ENCODE measurements at places on chromosomes 16 and 17. TPM values are rescaled to one million over a fixed set of nuclear protein-coding genes. Genes with fewer than 3 reads are reported as not detected.

DNA sequence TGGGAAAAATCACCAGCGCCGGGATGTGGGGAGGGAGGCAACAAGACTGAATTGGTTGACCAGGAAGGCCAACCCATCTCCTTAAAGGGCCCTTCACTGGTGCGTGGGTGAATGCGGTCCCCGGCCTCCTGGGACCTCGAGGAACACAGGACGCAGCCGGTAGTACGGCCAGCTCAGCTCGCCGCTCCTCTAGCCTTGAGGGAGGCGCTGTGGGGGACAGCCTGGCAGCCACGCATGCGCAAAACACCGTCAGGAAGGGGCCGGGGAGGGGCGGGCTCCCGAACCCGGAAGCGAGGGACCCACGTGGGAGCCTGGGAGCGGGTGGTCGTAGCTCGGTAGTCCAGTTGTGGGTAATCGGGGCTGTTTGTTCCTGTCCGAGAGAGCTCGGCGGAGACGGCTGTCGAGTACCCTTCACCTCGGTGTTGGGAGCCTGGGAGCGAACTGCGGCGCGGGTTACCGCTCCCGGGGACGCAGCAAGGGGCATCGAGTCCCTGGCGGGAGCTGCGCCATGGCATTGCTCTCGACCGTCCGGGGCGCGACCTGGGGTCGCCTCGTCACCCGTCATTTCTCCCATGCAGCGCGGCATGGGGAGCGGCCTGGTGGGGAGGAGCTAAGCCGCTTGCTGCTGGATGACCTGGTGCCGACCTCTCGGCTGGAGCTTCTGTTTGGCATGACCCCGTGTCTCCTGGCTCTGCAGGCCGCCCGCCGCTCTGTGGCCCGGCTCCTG, at the start of gene MRM1:
Gene MRM1 (plus strand): TSS at position 281 of the 727 bp plus-strand sequence. CDS start 228 bp downstream, at position 509.
- H3K27me3 ChIP-seq: no peaks in the 10 kb centered on the region
- peak; percentile 97 for DNase-seq
- H3K4me1 ChIP-seq: peaks cover 27% of the 10 kb centered on the region
- H3K36me3 ChIP-seq: peaks cover 6% of the 10 kb centered on the region
- H3K27ac ChIP-seq: peak within 1 kb of the TSS; percentile 68
- H3K4me3 ChIP-seq: peak within 1 kb of the TSS; percentile 82

DNA sequence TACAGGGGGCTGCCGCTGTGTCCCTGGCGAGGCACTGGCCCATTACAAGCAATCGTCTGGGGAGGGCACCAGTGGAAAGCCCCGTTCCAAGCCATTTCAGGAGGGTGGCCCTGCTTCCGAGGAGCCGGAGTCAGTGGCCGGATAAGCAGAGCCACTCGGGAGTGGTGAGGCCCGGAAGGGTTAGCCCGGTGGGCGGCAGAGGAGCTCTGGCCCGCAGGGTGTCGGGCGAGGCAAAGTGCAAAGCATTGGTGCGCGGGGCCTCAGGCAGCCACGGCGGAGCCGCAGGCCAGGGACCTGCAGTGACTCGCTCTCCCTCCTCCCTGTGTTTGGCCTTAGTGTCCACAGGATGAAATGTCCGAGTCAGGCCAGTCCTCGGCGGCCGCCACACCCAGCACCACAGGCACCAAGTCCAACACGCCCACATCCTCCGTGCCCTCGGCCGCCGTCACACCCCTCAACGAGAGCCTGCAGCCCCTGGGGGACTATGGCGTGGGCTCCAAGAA, 24.6 kb downstream of the NME3 start:
- H3K4me3 ChIP-seq: no peak overlapping the region
- DNase-seq: no peak
- H3K4me1 ChIP-seq: no peaks in the 10 kb centered on the region
- H3K27ac ChIP-seq: no peak overlapping the region
- H3K27me3 ChIP-seq: no peaks in the 10 kb centered on the region

GRCh38 chr17:29042026-29042678, 789 bp upstream of the PIPOX start:
- H3K27me3 ChIP-seq: no peaks in the 10 kb centered on the region
- no peak overlapping the region for H3K4me3 ChIP-seq
- no peaks in the 10 kb centered on the region for H3K36me3 ChIP-seq
- DNase-seq: no peak
- H3K4me1 ChIP-seq: peaks cover 21% of the 10 kb centered on the region

DNA sequence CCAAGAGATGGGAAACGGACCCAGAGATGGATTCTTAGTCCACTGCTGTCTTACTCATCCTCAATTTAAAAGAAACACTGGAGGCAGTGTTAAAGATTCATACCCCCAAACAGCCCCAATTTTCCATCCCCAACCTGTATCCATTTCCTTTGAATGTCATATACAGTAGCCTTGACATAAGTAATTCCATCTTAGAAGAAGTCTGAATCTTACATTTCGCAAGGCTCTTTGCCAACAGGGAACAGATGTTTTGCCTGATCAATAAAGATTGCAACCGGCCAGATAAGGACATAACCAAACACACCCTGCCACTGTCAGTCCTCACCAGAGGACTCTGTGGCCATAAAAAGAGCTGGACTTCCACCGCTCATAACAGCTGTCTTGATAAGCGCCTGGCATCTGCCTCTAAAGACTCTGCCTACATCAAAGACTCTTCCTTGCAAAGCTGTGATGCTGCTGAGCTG, 59.0 kb upstream of the MED9 start:
- H3K4me3 ChIP-seq: no peak overlapping the region
- no peaks in the 10 kb centered on the region for H3K27me3 ChIP-seq
- H3K4me1 ChIP-seq: no peaks in the 10 kb centered on the region

DNA sequence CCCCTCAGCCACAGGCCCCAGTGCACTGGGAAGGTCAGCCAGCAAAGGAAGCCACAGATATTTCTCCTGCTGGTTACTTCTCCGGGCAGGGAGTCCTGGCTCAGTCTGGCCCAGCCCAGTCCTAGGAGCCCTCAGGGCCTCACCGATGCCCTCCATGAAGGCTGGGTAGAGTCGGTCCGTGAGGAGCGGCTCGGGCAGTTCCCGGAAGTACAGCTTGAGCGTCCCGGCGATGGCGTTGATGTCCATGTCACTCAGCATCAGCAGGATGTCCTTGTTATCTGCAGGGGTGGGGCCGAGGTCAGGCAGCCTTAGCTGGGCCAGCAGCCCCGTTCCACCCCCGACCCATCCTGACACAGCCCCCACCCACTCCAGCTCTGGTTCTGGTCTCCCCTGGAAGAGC, 13.7 kb downstream of the TIMM22 start:
- H3K4me3 ChIP-seq: no peak overlapping the region
- no peaks in the 10 kb centered on the region for H3K27me3 ChIP-seq
- DNase-seq: no peak
- 0 out of 2 replicates have a peak, but pooled peaks cover 5% of the 10 kb centered on the region for H3K36me3 ChIP-seq
- H3K4me1 ChIP-seq: no peaks in the 10 kb centered on the region
- no peak overlapping the region for H3K27ac ChIP-seq

The TMEM88 gene
- total RNA-seq: 1.4 TPM

The NPIPA8 gene
- not detected for total RNA-seq

The SEPTIN12 gene
- not detected for total RNA-seq

The PLLP gene
- total RNA-seq: not detected

The KRTAP9-8 gene
- not detected for total RNA-seq

The TNRC6C gene
- not detected for total RNA-seq

The SDK2 gene
- not detected for total RNA-seq

The ACSM5 gene
- not detected for total RNA-seq

The LGALS9C gene
- not detected for total RNA-seq

The PYY gene
- total RNA-seq: 0.51 TPM

Data from Karpas-422 (cell line).